Right lobe of liver (tissue), 6 donors: ENCODE measurements at places on chromosomes 16 and 17.

GRCh38 chr16:57734308-57734924 lies 1.2 kb upstream of the KATNB1 start:
- no peak for DNase-seq

GRCh38 chr17:22463110-22463850 lies 771.0 kb downstream of the KCNJ18 start:
- DNase-seq = no peak

DNA sequence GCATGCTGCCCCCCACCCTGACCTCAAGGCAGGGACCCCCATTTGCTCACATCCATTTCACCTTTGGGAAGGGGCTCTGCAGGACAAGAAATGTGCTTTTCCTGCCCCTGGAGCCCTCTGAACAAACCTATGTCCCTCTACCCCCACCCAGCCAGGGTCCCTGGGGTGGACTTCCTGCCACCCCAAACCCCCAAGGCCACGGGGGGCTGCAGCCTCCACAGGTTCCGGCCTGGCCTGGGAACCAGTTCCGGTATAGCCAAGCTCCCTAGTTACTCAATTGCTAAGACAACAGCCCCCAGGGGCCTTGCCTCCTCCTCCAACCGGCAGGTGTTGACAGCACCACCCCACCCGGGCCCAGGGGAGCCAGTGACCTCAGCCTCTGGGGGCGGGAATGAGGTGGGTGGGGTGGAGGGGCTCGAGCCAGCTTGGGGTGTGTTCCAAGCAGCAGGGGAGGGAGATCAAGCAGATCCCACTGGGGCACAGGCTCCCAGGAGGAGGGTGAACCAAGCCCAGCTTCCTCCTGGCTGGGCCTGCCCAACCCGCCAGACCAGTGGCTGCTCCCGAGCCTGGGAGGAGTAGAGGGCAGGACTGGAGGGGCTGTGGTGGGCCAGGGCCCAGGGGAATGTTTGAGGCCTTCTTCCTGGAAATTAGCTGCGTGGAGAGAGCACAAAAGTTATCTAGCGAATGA lies 6.6 kb downstream of the PNMT start:
- DNase-seq = peak; percentile 20

- no peak for DNase-seq
These were observed 14.5 kb upstream of the SLC47A2 start for GRCh38 chr17:19730843-19731242.

DNA sequence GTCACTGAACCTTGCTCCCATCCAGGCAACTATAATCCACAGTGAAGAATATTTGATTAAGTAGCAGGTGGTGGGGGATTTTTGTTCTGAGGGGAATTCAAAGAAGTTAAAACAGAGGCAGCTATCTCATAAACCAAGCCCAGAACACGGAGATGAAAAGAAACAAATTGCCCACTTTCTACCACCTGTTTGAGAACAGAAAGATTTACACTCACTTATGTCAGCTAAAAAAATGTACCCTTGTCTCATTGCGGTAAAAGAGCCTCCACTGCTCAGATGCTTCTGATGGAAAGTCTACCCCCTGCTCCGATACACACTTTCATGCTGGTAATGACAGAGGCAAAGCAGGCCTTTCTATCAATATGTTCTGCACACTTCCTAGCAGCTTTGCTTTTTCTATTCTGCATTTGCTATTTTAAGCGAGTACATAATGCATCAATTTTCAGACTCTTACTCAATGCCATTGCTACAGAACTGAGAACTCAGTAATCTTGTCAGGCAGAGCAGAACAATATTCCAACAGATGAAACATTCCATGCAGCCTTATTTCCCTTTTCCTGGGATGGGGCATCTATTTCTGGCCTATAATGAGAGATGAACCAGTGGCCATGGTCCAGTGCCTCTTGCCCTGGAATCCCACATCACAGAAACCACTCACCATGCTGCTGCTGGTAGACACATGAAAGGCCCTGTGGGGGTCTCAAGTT lies 29.0 kb downstream of the CDK5R1 start:
- no peak for DNase-seq

DNA sequence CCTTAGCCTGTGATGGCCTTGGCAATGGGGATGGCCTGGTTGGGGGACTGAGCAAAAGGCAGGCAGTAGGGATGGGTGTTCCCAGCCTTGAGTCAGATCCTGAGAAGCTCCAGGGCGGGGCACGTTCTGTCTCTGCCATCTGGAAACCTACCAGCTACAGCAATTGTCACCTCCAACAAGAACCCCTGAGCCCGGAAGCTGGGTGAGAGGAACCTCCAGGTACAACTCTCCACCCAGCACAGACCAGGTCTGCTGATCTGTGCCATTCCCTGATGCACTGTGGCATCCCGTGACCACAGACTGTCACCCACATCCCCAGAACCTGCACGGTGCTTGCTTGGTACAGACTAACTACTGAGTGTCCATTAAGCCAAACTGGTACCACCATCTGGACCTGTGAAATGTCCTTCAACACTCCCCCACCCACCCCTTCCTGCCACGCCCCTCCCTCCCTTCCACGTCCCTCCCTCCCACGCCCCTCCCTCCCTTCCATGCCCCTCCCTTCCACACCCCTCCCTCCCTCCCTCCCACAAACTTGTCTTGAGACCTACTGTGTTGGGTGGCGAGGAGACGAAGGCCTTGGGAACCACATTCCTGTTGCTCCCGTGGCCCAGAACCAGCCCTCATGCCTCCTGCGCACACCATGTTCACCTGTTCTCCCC lies 16.6 kb downstream of the MYO15B start:
- DNase-seq = no peak

DNA sequence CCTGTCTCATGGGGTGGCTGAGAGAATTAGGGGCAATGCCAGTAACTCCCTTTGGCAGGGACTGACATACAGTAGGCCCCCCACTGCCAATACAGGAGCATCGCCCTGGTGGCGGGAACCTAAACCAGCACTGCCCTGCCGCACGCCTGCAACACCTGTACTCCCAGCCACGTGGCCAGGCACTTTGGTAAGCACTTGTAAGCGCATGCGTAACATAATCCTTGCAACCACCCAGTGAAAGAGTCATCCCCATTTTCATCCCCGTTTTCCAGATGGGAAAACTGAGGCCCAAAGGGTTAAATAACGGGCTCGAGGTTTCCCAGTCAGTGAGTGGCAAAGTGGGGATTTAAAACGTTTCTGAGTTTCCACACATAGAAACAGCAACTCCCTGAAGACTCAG lies 17.5 kb downstream of the SCN4A start:
- no peak for DNase-seq

- DNase-seq = no peak
These were observed 80.0 kb downstream of the MARCHF10 start for GRCh38 chr17:62727916-62728672.

DNA sequence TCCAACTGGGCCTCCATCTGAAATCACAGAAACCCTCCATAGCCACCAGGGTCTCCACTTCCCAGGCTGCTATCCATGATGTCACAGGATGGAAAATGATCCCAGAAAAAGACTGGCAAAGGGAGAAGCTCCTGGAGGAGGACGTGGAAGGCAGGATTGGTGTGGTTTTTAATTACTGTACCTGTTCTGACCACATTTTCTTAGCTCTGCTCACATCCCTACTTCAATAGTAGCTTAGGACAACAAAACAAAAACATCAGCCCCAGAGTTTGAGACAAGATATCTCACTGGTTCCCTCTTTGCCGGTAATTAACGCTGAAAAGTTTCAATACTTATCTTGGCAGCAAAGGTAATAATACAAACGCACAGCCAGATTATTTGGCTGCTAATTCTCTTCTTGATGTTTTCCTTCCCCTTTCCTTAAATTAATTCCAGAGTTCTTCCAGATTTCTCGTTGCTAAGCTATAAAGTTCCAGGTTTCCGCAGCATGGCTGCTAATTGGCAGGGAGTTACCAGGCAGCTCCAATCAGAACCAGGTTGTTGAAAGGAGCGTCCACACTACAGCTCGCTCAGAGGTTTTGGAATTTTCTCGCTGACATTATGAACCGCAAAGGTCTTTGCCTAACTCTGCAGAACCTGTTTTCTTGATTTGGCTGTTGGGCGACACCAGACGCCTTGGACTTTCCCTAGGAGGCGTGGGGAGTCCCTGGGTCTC lies 263.4 kb downstream of the MRTFB start:
- no peak for DNase-seq

GRCh38 chr16:1108299-1109252 lies 12.5 kb upstream of the C1QTNF8 start:
- peak; percentile 86 for DNase-seq

DNA sequence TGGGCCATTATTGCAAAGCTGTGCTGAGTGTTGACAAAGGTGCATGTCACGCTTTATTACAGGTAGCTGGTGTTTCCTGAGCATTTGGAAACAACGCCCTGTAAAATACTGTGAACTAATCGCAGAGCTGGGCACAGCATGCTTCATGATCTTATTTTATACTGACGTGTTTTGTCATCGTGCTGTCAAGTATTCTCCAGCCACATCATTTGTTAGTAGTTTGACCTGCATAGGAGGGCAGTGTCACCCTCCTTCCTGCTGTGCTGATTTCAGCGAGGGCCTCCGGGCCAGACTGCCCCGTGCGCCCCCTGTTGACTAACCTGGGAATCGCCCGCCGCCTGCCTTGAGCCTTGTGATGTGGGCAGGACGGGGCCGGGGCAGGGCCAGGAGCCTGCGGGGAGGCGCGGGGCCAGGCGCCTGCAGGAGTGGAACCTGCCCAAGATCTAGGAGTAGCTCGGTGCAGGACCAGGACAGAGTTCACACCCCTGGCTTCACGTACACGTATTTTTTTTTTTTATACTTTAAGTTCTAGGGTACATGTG lies 820.7 kb downstream of the KCNJ18 start:
- DNase-seq = no peak
